Peyer's patch (tissue), 4 donors: ENCODE measurements at places on chromosomes 7 and 10. TPM values are rescaled to one million over a fixed set of nuclear protein-coding genes. Genes with fewer than 3 reads are reported as not detected.

CPXM2 gene
- 8.2 TPM for total RNA-seq

AGBL3 gene
- total RNA-seq = 3.6 TPM

PLEKHA1 gene
- 62.0 TPM for total RNA-seq

JMJD1C gene
- total RNA-seq = 136 TPM

MRLN gene
- not detected for total RNA-seq

POMZP3 gene
- 14.0 TPM for total RNA-seq

DNA sequence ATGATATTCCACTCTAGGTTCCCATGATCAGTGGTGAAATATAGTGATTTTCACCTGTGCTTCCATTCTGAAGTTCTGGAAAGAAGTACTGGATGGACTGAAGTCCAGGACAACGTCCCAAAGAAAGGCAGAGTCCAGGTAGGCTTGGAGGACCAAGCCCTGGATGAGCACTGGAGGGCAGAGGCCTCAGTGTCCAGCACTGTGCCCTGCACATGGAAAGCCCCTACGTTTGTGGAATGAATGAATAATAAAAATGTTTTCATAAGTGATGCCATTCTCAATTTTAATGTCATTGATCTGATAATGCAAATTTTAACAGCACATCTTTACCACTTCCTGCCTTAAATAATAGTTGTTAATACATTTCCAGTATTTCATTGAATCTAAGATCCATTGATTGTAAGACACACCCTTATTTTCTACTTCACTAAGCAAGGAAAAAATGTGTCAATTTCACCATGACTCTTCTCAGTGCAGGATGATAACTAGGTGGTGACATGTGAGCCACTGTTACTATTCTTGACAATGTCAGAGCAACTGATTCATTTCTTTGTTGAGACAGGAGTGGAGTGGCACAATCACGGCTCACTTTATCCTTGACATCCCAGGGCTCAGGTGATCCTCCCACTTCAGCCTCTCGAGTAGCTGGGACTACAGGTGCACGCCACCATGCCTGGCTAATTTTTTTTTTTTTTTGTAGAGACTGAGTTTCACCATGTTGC is 35.2 kb downstream of the ZNF783 start:
- no peak overlapping the region for H3K4me3 ChIP-seq
- no peaks in the 10 kb centered on the region for H3K27me3 ChIP-seq
- no peaks in the 10 kb centered on the region for H3K4me1 ChIP-seq
- no peak for DNase-seq
- H3K27ac ChIP-seq = no peak overlapping the region

DNA sequence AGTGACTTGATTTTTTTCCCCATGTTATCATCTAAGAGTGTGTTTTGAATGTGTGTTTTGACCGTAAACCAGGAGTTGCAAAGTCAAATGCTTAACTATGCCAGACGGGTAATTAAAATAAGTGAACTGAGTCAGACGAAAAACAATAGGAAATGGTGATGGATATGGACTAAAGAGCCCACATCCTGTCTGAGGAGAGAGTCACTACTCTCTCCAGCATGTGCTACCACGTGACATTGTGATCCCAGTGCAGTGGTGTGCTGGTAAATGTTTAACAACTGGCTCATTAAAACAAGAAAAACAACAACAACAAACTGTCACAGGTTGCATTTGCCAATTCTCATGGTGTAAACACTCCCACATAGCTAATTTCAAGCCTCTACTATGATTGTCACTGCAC is 164.3 kb downstream of the SUGCT start:
- no peak overlapping the region for H3K4me3 ChIP-seq
- H3K27me3 ChIP-seq = no peaks in the 10 kb centered on the region
- H3K36me3 ChIP-seq = no peaks in the 10 kb centered on the region
- H3K4me1 ChIP-seq = no peaks in the 10 kb centered on the region
- DNase-seq = no peak

GRCh38 chr7:104208421-104208780 is 588 bp upstream of the ORC5 start:
- no peaks in the 10 kb centered on the region for H3K4me1 ChIP-seq
- DNase-seq = no peak
- H3K27ac ChIP-seq = peak overlapping the region; percentile 69
- no peaks in the 10 kb centered on the region for H3K27me3 ChIP-seq
- H3K36me3 ChIP-seq = no peaks in the 10 kb centered on the region

DNA sequence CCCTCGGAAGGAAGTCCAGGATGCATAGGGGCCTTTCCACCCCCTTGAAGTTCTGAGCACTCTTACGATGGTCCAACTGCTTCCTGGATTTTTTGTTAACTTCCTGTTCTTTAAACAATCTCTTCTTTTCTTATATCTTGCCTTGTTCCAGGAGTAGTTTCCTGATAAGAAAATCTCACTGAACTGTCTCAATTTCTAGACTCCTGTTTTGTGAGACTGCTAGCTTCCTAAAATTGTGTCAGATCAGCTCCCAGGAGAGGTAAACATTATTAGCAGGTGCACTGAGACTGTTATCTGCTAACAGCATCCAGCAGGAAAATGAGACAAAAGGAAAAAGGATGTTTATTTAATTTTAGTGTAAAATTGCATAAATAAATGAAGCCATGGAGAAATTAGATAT is 106.2 kb upstream of the PITRM1 start:
- H3K4me3 ChIP-seq = no peak overlapping the region
- DNase-seq = no peak

GRCh38 chr7:114917211-114917839 is 4.6 kb upstream of the MDFIC start:
- DNase-seq = no peak
- H3K4me1 ChIP-seq = no peaks in the 10 kb centered on the region
- no peaks in the 10 kb centered on the region for H3K36me3 ChIP-seq
- peak overlapping the region; percentile 7 for H3K27ac ChIP-seq
- H3K27me3 ChIP-seq = no peaks in the 10 kb centered on the region
- H3K4me3 ChIP-seq = no peak overlapping the region

- no peaks in the 10 kb centered on the region for H3K36me3 ChIP-seq
- H3K4me1 ChIP-seq = no peaks in the 10 kb centered on the region
- no peaks in the 10 kb centered on the region for H3K27me3 ChIP-seq
These were observed 305.1 kb upstream of the IMMP2L start for GRCh38 chr7:111867348-111867931.

GRCh38 chr10:5697342-5697741 is 12.7 kb downstream of the TASOR2 start:
- no peak for DNase-seq
- H3K27ac ChIP-seq = no peak overlapping the region

DNA sequence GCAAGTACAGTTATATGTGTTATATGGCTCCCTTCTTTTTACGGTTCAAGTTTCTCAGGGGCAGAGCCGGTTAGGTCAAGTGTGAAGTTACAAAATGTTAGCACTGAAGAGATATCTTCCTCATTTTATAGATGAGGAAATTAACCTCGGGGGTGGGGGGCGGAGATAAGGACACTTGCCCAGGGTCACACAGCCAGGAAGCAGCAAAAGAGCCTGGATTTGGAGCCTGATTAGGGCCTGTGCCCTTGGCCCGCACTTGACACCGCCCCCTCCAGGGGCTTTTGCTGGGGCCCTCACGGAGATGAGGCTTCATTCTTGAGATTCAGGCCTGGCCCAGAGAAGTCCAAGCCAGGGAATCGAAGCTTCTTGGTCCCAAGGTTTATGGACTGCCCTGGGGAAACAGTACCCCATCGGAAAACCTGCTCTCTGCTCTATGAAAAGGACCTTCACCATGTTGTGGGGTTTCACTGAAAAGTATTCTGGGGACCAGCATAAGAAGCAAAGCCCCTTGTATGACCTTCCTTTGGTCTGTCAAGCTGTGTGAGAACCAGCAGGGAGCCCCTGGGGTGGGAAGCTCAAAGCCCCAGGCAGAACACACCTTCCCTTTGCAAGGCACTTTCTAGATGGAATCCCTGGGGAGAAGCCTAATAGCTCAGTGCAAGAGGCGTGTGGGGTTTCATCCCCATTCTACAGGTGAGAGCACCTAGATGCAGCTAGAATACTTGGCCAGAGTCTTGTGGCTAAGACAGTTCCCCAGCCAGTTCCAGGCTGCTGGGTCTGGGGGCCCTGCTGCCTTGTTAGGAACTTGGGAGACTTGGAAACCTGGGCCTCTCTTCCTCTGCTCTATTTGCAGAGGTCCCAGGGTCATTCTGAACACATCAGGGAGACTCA is 21.9 kb downstream of the UNC5B start:
- H3K36me3 ChIP-seq = no peaks in the 10 kb centered on the region
- H3K27ac ChIP-seq = no peak overlapping the region
- DNase-seq = no peak
- no peaks in the 10 kb centered on the region for H3K27me3 ChIP-seq
- no peak overlapping the region for H3K4me3 ChIP-seq
- H3K4me1 ChIP-seq = no peaks in the 10 kb centered on the region

- peak overlapping the region; percentile 7 for H3K4me3 ChIP-seq
- no peak overlapping the region for H3K27ac ChIP-seq
- H3K36me3 ChIP-seq = no peaks in the 10 kb centered on the region
- H3K4me1 ChIP-seq = no peaks in the 10 kb centered on the region
- H3K27me3 ChIP-seq = no peaks in the 10 kb centered on the region
- no peak for DNase-seq
These were observed 131.3 kb upstream of the ASAH2 start for GRCh38 chr10:50382576-50383023.

GRCh38 chr7:106282390-106282789 is 2.4 kb downstream of the NAMPT start:
- peak overlapping the region; percentile 60 for H3K4me3 ChIP-seq
- no peaks in the 10 kb centered on the region for H3K27me3 ChIP-seq
- no peak for DNase-seq
- H3K4me1 ChIP-seq = no peaks in the 10 kb centered on the region

DNA sequence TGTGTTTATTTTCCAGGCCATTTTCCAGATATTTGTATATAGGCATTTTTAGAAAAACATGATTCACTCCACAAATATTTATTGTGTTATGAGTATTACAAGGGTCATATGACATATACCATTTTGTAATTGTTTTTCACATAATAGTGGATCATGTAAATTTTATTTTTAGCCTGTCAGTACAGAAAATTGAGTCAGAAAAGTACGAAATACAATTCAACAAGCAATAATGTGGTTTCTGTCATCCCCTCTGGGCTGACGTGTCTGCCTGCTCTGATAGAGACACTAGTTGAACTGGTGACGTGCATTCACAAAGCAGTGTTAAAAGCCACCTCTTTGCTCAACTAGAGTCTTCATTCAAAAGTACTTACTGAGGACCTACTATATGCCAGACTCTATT is 97.9 kb upstream of the STEAP1B start:
- H3K27ac ChIP-seq = no peak overlapping the region
- H3K4me3 ChIP-seq = no peak overlapping the region
- no peaks in the 10 kb centered on the region for H3K36me3 ChIP-seq
- no peak for DNase-seq
- H3K4me1 ChIP-seq = no peaks in the 10 kb centered on the region
- no peaks in the 10 kb centered on the region for H3K27me3 ChIP-seq

- H3K4me1 ChIP-seq = no peaks in the 10 kb centered on the region
- H3K27ac ChIP-seq = no peak overlapping the region
- no peaks in the 10 kb centered on the region for H3K27me3 ChIP-seq
- DNase-seq = no peak
- H3K4me3 ChIP-seq = no peak overlapping the region
These were observed 479.8 kb upstream of the SEMA3A start for GRCh38 chr7:84674236-84674913.

- DNase-seq = no peak
- no peaks in the 10 kb centered on the region for H3K4me1 ChIP-seq
- no peak overlapping the region for H3K27ac ChIP-seq
These were observed 100.5 kb downstream of the PRKAG2 start for GRCh38 chr7:151776446-151776845.

DNA sequence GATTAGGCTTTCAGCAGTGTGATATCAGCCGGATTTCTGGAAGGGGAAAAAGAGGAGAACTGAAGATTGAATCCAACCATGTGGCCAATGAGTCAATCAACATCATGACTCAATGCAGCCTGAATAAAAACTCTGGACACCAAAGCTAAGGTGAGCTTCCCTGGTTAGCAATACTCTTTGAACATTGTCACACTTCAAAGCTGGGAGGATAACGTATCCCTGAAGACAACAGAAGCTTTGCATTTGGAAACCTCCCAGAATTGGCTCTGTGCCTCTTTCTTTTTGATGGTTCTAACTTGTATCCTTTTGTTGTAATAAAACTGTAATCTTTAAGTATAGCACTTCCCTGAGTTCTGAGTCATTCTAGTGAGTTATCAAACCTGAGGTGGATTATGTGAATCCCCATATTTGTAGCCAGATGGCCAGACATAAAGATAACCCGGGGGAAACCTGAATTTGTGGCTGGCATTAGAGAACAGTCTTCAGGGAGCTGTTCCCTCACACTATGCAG is 284.4 kb downstream of the IPMK start:
- DNase-seq = no peak
- H3K36me3 ChIP-seq = no peaks in the 10 kb centered on the region
- no peaks in the 10 kb centered on the region for H3K27me3 ChIP-seq
- no peak overlapping the region for H3K27ac ChIP-seq

GRCh38 chr7:5697754-5698424 is 83.6 kb downstream of the RNF216 start:
- H3K27me3 ChIP-seq = no peaks in the 10 kb centered on the region
- DNase-seq = no peak
- no peaks in the 10 kb centered on the region for H3K36me3 ChIP-seq
- no peak overlapping the region for H3K4me3 ChIP-seq
- H3K4me1 ChIP-seq = peaks cover 6% of the 10 kb centered on the region
- peak overlapping the region; percentile 74 for H3K27ac ChIP-seq

DNA sequence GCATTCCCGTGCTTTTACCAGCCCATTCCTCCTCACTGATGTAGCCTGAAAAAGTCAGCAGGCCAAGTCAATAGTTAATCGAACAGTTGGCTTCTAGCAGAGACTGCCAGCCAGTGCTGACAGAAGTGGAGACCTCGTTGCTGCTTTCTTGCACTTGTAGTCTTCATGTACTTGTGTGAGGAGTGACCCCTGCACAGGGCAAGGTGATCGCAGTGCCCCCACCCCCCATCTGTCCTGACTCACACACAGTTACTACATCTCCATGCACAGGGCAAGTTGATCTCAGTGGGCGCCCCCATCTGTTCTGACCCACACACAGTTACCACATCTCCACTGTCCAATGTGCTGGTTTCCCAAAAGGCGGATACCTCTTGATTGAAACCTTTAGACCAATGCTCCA is 34.2 kb downstream of the C10orf71 start:
- no peaks in the 10 kb centered on the region for H3K36me3 ChIP-seq
- H3K27me3 ChIP-seq = no peaks in the 10 kb centered on the region
- DNase-seq = no peak
- H3K27ac ChIP-seq = no peak overlapping the region
- no peaks in the 10 kb centered on the region for H3K4me1 ChIP-seq

DNA sequence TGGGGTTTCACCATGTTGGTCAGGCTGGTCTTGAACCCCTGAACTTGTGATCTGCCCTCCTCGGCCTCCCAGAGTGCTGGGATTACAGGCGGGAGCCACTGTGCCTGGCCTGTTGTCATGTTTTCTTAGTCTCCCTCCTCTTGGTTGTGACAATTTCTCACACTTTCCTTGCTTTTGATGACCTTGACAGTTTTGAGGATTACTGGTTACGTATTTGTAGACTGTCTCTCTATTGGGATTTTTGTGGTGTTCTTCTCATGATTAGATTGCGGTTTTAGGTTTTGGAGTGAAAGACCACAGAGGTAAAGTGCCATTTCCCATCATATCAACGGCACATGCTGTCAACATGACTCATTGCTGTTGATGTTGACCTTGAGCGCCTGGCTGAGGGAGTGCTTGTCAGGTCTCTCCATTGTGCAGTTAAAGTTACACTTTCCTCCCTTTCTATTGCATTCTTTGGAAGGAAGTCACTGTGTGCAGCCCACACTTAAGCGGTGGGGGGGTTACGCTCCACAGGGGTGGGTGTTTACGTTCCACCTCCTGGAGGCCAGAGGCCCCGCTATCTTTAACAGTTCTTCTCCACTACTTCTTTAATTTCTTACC is 10.8 kb downstream of the NEURL1 start:
- H3K27me3 ChIP-seq = no peaks in the 10 kb centered on the region
- no peaks in the 10 kb centered on the region for H3K36me3 ChIP-seq
- no peak overlapping the region for H3K4me3 ChIP-seq
- no peaks in the 10 kb centered on the region for H3K4me1 ChIP-seq
